Activated CD4-positive, alpha-beta T cell treated with anti-CD3 and anti-CD28 coated beads for 24 hours (primary cell): ENCODE measurements at places on chromosomes 12 and 14.

DNA sequence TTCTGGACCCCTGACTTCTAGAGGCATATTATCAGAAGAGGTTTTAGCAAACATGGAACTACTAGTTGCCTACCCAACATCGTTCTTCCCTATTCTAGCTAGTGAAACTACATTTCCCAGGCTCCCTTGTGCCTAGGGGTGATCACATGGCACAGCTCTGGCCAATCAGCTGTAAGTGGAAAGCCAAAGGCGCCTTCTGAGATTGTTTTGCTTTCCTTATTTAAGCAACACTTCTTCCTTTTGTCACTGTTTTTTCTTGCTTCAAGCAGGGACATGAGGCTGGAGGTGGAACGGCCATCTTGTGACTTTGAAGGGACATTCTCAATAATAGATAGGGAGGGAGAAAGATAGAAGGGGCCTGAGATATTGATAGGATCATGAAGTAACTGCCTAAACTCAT, 136.7 kb downstream of the ZNF664 start:
- no peak for DNase-seq

GRCh38 chr12:114248527-114248926, 157.4 kb downstream of the TBX5 start:
- DNase-seq, result no peak

DNA sequence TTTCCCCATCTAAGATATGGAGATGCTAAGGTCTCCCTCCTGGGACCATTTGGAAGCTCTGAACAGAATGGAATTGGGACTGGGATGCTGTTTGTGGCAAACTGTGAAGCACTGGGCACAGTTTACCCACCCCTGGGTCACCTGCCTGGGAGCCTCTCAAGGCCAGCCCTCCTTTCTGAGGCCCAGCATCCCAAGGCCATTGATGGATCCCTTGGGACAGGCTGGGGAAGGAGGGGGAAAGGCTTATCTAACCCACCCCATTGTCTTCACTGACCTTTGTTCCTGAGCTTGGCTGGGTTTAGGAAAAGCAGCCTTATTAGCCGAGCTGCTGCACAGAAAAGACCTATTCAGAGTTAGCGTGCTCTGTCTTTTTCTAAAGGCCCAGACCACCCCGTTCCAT, 5.2 kb downstream of the CCDC85C start:
- no peak for DNase-seq

DNA sequence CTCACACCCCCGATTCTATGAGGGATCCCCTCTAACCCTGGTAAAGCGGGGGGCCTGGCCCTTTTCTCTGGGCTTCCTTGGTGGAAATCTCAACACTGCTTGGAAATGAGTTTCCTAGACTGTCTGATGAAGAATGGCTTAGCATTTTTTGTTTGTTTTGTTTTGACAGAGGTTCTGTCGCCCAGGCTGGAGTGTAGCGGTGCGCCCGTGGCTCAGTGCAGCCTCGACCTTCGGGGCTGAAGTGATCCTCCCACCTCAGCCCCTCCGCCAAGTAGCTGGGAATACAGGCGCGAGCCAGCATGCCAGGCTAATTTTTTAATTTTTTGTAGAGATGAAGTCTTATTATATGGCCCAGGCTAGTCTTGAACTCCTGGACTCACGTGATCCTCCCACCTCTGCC, 30.3 kb downstream of the TC2N start:
- no peak for DNase-seq

- DNase-seq, result no peak
These were observed 11.5 kb downstream of the PTGER2 start for GRCh38 chr14:52325630-52326029.

DNA sequence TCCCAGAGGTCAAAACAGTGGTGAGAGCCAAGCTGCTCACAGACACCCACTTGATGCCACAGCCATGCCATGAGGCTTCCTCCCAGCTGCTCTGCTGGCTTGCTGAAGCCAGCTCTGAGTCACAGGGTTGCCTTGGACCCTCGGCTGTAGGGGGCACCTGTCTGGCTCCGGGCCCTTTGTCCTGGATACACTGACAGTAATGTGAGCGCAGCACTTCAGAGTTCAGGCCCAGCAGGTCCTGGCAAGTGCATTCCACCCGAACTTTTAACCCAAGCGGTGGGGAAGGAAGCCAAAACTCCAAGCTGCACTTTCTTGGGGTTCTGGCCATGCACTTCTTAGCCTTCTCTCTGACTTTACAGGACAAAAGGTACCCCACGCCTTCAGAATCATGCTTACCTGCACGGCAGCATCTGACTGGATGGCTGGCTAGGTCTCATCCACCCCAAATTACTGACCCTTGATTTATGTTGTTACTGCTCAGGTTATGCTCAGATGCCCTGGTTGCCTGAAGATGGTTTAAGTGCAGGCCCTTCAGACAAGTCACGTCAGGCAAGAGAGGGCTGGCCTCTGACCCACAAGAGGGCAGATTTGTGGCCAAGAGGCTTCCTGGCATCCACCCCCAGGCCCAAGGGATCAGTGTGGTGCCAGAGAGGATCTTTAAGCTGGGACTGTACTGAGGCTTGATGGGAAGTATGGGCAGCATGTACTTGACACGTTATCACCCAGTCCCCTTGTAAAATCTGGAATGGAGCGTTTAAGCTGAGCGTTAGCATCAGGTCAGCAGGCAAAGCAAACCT, 24.8 kb downstream of the SLC25A29 start:
- DNase-seq, result no peak
